Activated naive CD8-positive, alpha-beta T cell treated with anti-CD3 and anti-CD28 coated beads for 36 hours (primary cell): ENCODE measurements at places on chromosomes 12 and 14. TPM values are rescaled to one million over a fixed set of nuclear protein-coding genes. Genes with fewer than 3 reads are reported as not detected.

The LRIG3 gene
- total RNA-seq, result not detected

The BRMS1L gene
- total RNA-seq, result 8.3 TPM

- no peaks in the 10 kb centered on the region for H3K27me3 ChIP-seq
- peaks cover 23% of the 10 kb centered on the region for H3K4me1 ChIP-seq
- peaks cover 9% of the 10 kb centered on the region for H3K36me3 ChIP-seq
- DNase-seq, result no peak
- H3K4me3 ChIP-seq, result no peak overlapping the region
- H3K27ac ChIP-seq, result no peak overlapping the region
Observed at GRCh38 chr12:10218021-10218420, 5.3 kb downstream of the GABARAPL1 start.

The SLC6A12 gene
- not detected for total RNA-seq

The TECPR2 gene
- total RNA-seq, result 4.8 TPM

The CHMP4A gene
- total RNA-seq, result 58.9 TPM

GRCh38 chr14:80587096-80587724 lies 354.3 kb downstream of the CEP128 start:
- H3K27ac ChIP-seq, result peak overlapping the region; percentile 62

The WNT1 gene
- not detected for total RNA-seq

The CLEC4E gene
- not detected for total RNA-seq

DNA sequence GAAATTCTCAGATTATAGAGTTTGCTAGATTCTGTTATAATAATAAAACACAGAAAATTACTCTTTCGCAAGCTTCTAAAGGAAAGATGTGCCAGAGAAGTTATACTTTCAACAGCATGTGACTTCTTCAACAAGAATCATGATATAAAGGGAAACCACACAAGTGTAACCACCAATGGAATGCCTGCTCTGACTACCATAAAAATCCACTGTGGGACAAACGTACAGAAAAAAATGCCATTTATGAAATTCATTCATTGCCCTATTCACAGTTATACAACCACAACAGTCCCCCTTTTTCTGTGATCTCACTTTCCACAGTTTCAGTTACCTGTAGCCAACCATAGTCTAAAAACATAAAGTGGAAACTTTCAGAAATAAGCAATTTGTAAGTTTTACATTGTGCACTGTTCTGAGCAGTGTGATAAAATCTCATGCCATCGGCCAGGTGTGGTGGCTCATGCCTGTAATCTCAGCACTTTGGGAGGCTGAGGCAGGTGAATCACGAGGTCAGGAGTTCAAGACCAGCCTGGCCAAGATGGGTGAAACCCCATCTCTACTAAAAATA lies 3.2 kb downstream of the CATSPERB start:
- H3K36me3 ChIP-seq, result peaks cover 4% of the 10 kb centered on the region
- peak; percentile 14 for DNase-seq
- H3K4me3 ChIP-seq, result no peak overlapping the region
- peaks cover 14% of the 10 kb centered on the region for H3K4me1 ChIP-seq

GRCh38 chr14:58645641-58646040 lies 7.9 kb downstream of the DACT1 start:
- H3K36me3 ChIP-seq, result no peaks in the 10 kb centered on the region
- H3K4me1 ChIP-seq, result peaks cover 4% of the 10 kb centered on the region
- H3K4me3 ChIP-seq, result no peak overlapping the region
- H3K27me3 ChIP-seq, result peaks cover 9% of the 10 kb centered on the region
- DNase-seq, result no peak
- H3K27ac ChIP-seq, result no peak overlapping the region

GRCh38 chr12:22014783-22015144 lies 31.3 kb upstream of the CMAS start:
- H3K36me3 ChIP-seq, result peaks cover 2% of the 10 kb centered on the region
- no peak overlapping the region for H3K4me3 ChIP-seq
- DNase-seq, result no peak
- peaks cover 4% of the 10 kb centered on the region for H3K4me1 ChIP-seq
- H3K27ac ChIP-seq, result no peak overlapping the region

DNA sequence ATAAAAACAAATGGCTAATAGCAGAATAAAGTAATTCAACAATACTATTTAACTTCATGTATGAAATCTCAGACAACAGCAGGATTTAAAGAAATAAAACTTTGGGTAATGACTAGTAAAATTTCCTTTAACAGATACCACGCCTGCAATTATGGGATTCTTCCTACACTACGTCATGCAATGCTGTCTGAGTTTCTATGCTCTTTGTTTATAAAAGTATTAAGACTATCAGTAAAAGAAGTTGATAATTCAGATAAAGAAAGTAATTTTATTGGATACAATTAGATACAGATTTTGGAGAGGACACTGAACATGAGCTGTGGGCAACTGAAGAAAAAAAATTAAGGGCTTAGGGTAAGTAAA lies 308.4 kb upstream of the LRFN5 start:
- no peak overlapping the region for H3K27ac ChIP-seq
- no peak for DNase-seq
- no peak overlapping the region for H3K4me3 ChIP-seq
- no peaks in the 10 kb centered on the region for H3K4me1 ChIP-seq

The GPATCH2L gene
- total RNA-seq, result 36.1 TPM

The IFNG-AS1 gene
- not detected for total RNA-seq

DNA sequence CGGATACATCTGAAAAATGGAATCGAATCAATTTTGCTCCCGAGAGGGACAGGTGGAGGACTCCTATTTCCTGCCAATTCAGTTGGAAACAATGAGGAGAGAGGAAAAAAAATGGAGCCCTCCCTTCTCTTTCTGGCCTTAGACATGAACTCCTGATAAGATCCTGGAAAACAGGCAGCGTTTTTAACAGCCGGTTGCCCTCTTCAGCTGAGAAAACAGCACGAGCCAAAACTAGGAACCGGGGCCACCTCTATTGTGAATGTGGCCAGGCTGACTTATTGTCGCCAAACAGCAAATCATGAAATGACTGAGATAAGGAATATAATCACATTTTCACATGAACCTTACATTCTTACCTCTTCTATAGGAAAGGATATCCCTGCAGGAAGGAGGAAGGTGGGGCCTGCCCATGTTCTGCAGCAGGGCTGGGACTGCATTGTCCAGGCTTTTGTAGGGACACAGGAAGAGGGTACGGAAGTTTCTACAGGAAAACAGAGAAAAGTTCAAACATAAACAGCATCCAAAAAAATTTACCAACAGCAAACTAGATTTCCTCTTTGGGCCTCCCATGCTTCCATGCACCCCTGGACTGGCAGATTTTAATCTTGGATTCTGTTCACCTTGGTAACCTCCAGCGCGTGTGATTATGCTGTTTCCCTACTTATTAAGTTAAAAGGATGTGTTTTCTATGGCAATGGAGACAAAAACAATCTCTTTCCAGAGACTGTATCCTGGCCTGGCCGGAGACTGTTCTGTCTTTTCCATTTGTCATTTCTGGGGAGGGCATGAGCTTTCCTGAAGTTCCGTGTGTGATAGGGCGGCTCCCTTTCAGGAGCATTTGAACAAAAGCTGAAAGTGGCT lies 29.0 kb upstream of the ELK3 start:
- no peak overlapping the region for H3K4me3 ChIP-seq
- H3K4me1 ChIP-seq, result peaks cover 2% of the 10 kb centered on the region
- no peaks in the 10 kb centered on the region for H3K27me3 ChIP-seq
- no peak for DNase-seq

The MOAP1 gene
- 16.7 TPM for total RNA-seq

GRCh38 chr14:32352631-32353030 lies 23.5 kb downstream of the AKAP6 start:
- H3K4me1 ChIP-seq, result peaks cover 4% of the 10 kb centered on the region
- no peak overlapping the region for H3K27ac ChIP-seq
- H3K36me3 ChIP-seq, result no peaks in the 10 kb centered on the region
- no peak overlapping the region for H3K4me3 ChIP-seq
- H3K27me3 ChIP-seq, result no peaks in the 10 kb centered on the region

The KRT72 gene
- 0.12 TPM for total RNA-seq

GRCh38 chr12:45745861-45746277 lies 16.4 kb downstream of the ARID2 start:
- DNase-seq, result no peak
- no peak overlapping the region for H3K27ac ChIP-seq
- peaks cover 51% of the 10 kb centered on the region for H3K4me1 ChIP-seq
- no peaks in the 10 kb centered on the region for H3K27me3 ChIP-seq
- H3K4me3 ChIP-seq, result no peak overlapping the region

The FAM181A gene
- not detected for total RNA-seq

DNA sequence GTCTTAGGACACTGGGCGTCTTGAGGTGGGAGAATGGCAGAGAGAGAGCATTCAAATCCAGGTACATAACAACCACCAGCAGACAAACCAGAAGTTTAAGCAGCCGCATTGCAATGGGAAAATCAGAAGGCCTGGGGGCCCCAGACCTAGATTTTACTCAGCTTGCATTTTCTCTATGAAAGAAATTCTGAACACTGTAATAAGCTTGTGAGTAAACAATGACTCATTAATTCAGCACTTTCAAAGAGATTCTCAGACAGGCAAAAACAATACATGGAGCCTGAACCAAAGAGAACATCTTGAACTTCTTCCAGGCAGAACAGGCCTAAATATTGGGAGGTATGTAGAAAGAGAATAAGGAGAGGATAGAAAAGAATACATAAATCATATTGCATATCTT lies 69.8 kb upstream of the IFNG-AS1 start:
- no peak overlapping the region for H3K27ac ChIP-seq
- no peak for DNase-seq
- no peaks in the 10 kb centered on the region for H3K4me1 ChIP-seq

DNA sequence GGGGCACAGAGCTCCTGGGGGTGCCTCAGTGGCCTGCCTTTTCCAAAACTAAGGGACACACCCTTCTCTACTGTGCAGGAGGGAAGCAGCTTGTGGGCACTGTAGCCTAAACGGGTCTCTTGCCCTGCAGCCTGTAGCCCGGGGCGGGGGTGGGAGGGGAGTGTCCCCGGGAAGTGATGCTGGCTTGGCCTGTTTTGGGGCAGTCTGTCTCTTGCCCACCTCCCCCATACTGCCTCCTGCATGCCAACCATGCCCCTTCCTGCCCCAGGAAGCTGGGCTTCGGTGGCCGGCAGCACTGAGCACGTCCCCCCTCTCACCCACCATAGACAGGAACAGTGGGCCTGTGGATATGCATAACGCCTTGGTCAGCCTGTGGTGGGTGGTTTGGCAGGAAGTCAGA lies 43.4 kb downstream of the PRIMA1 start:
- no peaks in the 10 kb centered on the region for H3K4me1 ChIP-seq
- H3K27me3 ChIP-seq, result peaks cover 3% of the 10 kb centered on the region
- no peak overlapping the region for H3K4me3 ChIP-seq
- H3K36me3 ChIP-seq, result no peaks in the 10 kb centered on the region
- no peak overlapping the region for H3K27ac ChIP-seq

The KSR2 gene
- not detected for total RNA-seq

DNA sequence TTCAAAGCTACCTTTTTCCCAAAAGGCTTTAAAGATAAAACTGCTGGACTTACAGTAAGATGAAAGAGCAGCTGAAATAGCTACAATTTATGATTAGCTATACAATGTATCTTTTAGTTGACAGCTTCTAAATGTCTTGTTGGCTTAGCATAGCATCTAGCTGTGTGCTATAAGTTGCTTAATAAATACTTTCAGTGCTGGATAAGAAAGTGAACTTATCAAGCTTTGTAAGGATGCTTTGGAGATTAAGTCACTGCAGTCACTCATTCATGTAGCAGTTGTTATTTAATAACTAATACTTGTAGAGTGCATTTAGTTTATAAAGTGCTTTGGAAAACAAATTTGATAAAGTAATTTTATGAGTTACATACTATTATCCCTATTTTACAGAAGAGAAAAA lies 14.6 kb downstream of the CFAP54 start:
- no peak overlapping the region for H3K27ac ChIP-seq
- H3K36me3 ChIP-seq, result no peaks in the 10 kb centered on the region
- no peaks in the 10 kb centered on the region for H3K27me3 ChIP-seq
- DNase-seq, result no peak
- H3K4me3 ChIP-seq, result no peak overlapping the region

GRCh38 chr12:111202237-111202915 lies 166.5 kb downstream of the PHETA1 start:
- no peaks in the 10 kb centered on the region for H3K4me1 ChIP-seq
- no peak overlapping the region for H3K27ac ChIP-seq
- H3K4me3 ChIP-seq, result no peak overlapping the region
- peak; percentile 5 for DNase-seq
- no peaks in the 10 kb centered on the region for H3K36me3 ChIP-seq

GRCh38 chr12:107557589-107558100 lies 128.0 kb upstream of the PWP1 start:
- no peak overlapping the region for H3K27ac ChIP-seq
- H3K4me3 ChIP-seq, result no peak overlapping the region
- H3K36me3 ChIP-seq, result no peaks in the 10 kb centered on the region

DNA sequence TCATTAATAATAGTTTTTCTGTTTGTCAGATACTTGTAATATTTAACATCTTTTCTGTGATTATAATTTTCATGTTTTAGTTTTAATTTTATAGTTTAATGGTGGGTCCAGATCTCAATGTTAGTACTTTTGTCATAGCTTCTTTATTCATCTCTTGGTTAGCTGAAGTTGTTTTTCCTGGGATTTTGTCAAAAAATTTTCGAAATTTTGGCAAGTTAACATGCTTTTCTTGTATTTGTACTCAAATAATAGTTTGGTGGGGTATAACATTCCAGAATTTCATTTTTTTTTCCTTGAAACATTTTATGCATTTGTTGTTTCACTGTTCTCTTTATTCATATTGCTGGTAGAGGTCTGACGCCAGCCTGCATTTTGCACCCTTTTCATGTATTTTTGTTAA lies 45.5 kb downstream of the KTN1 start:
- no peaks in the 10 kb centered on the region for H3K27me3 ChIP-seq
- no peak for DNase-seq
- peaks cover 49% of the 10 kb centered on the region for H3K36me3 ChIP-seq
- peaks cover 16% of the 10 kb centered on the region for H3K4me1 ChIP-seq

- H3K36me3 ChIP-seq, result no peaks in the 10 kb centered on the region
- H3K27me3 ChIP-seq, result peaks cover 58% of the 10 kb centered on the region
- DNase-seq, result peak; percentile 56
Observed at GRCh38 chr14:69879175-69880043, at the start of gene SMOC1. TSS of gene SMOC1 (plus strand) at chr14:69879416. CDS start at chr14:69879679, 263 bp downstream.

The PAPLN gene
- total RNA-seq, result 0.10 TPM

GRCh38 chr14:26380637-26381036 lies 217.2 kb downstream of the NOVA1 start:
- no peaks in the 10 kb centered on the region for H3K27me3 ChIP-seq
- H3K36me3 ChIP-seq, result no peaks in the 10 kb centered on the region
- no peak overlapping the region for H3K27ac ChIP-seq
- no peak overlapping the region for H3K4me3 ChIP-seq

The MFAP5 gene
- total RNA-seq, result not detected
